ENCODE measurements at places on chromosomes 3 and 15. TPM values are rescaled to one million over a fixed set of nuclear protein-coding genes. Genes with fewer than 3 reads are reported as not detected.

Gene P2RY14
- not detected for total RNA-seq

Gene THSD4
- 159 TPM for total RNA-seq

Gene CASR
- total RNA-seq = not detected

Gene GPR171
- not detected for total RNA-seq

Gene CLDN11
- total RNA-seq = 175 TPM

Gene TRAT1
- not detected for total RNA-seq

Gene SAMMSON
- total RNA-seq = not detected

Gene GALNT15
- 9.5 TPM for total RNA-seq

Gene CLSTN2
- 5.9 TPM for total RNA-seq

Gene COL6A5
- total RNA-seq = under 0.01 TPM
